OCI-LY7 (cell line): ENCODE measurements at places on chromosomes 7 and 10. TPM values are rescaled to one million over a fixed set of nuclear protein-coding genes. Genes with fewer than 3 reads are reported as not detected.
A peak's percentile ranks its signal among the peaks of the same experiment; 100 is the strongest.

DNA sequence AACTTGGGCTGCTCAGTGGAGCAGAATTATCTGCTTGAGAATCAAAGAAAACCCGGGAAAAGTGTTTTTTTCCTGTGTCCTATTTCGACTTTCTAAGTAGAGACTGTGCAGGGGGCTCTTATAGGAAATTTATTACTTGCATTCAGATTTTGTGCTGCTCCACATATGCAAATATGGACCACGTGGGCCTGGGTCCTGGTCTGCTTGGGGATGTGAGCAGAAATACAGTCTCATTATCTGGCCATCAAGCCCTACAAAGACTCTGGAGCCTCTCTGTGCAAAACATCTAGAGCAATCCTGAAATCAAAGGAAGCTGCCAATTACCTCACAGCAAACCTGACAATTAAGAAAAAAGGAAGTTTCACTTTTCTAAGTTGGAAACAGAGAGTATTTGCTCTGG, 216.9 kb downstream of the LRMDA start:
- no peak for DNase-seq

DNA sequence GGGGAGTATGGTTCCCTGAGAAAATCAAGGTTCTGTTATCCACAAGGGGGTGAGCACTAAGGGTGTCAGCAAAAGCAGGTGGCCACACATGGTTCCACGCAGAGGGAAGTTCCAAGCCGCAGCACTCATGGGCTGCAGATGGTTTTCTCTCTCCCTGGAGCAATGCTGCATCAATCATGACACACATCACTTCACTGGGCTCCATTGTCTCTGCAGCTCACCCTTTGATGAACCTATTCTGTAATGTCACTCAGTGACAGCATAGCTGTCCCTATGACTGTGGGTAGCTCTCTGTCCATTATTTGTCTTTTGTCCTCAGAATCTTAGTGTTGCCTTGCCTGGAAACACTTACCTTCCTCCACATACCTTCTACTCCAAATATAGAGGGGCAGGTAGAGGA, 34.8 kb downstream of the LRRC18 start:
- DNase-seq, result no peak

DNA sequence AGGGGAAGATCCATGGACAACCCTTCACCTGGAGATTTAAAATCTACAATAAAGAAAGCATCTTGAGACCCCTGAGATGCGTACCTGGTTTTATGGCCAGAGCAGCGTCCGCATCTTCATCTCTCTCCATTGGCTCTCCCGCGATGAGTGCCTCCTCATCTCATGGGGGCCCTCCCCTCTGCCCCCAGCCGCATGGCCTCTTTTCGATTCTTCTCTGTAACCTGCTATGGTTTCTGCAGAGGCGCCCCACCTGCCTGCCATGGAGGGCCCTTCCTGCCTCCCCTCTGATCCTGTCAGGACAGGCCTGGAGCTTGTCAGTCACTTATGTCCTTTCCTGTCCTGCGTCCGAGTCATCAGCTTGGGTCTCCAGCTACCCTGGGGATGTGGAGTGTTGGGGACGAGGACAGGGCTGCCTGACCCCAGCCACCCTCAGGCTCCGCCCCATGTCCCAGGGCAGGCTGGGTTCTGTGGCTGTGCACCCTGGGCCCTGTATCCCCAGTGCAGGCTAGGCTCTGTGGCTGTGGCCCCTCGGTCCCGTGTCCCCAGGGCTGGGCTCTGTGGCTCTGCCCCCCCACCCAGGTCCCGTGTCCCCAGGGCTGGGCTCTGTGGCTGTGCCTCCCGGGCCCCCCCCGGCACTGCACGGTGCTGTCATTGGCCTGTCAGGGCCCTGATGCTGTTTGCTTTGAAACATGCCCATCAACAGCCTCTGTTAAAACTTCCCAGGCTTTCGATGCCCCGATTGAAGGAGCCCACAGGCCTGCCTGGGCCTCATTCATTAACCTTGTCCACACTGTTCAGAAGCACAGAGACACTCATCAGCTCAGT, 99.8 kb downstream of the WDR37 start:
- no peak for DNase-seq

- no peak for DNase-seq
Observed at GRCh38 chr7:13047061-13047460, 359.6 kb downstream of the ARL4A start.

DNA sequence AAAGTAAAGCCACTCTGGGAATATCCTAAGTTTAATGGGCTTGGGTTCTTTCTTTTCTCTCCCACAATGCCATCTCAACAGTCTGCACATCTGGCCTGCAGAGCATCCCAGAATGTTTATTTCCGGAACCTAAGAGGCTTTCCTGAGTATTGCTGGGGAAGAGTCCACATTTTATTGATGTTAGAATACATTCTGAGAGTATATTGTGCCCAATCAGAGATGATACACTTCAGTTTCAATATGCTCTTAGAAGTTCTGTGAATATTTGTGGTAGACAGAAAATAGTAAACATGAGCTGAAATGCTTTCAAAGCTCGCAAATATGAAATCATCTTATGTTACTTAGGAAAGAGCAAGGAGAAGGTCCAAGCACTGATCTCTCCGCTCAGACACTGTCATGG, 200.6 kb downstream of the TWIST1 start:
- no peak for DNase-seq

GRCh38 chr7:116554911-116555310, 30.1 kb downstream of the CAV1 start:
- no peak for DNase-seq

DNA sequence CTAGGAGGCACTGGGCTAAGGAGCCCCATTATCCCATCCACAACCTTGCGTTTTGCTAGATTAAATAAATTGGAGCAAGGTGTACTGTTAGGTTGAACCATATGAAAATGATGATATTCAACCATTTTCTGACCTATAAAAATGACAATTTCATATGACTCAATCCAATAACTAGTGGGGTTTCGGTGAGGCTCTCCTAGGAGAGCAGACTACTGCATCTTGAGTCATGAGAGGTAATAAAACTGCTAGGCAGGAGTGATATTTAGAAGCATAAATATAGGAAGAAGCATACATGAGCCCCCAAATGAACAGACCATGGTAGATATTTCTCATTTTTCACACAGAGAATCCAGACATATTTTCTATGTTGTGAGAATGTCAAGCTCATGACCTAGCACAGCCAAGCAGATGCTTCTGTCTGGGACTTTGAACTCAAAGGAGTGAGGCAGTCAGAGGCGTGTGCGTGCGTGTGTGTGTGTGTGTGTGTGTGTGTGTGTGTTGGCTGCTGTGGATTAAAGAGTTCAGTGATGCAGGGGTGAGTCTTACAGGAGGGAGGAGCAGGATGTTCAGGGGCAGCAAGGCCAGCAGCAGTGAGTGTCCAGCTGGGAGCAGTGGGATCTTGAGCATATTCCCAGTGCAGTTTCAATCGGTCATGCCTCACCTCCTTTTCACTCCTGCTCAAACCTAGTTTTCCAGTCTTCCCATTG, 17.8 kb upstream of the WDR11 start:
- DNase-seq, result no peak

GRCh38 chr10:95531994-95532399, 29.2 kb downstream of the SORBS1 start:
- DNase-seq, result no peak

DNA sequence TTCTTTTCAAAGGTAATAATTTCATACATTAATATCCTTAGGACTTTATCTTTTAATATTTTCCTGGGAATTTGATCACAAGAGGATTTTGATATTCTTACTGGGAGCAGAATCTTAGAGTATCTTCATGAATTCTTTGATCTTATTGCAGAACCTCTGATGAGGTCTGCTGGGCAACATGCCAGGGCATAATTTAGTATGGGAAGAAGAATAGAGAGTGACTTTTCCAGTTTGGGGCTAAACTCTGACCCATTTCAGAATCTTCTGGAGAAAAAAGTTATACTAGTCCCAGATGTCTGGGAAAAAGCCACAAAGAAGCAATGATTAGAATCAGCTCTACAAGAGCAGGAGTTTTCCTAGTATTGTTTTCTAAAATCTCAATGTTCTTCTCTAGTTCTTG, 28.0 kb upstream of the RSU1 start:
- no peak for DNase-seq

- peak; percentile 67 for DNase-seq
Observed at GRCh38 chr10:73956476-73957359, 41.2 kb upstream of the VCL start.

- peak; percentile 18 for DNase-seq
Observed at GRCh38 chr10:96992721-96993120, 160.6 kb downstream of the LCOR start.

ZNF680 gene
- total RNA-seq, result 48.4 and 58.4 TPM in 2 replicates

- no peak for DNase-seq
Observed at GRCh38 chr7:98229441-98229840, 18.2 kb downstream of the BHLHA15 start.

CYP2W1 gene
- 1.3 and 1.5 TPM in 2 replicates for total RNA-seq

- no peak for DNase-seq
Observed at GRCh38 chr10:44382131-44382858, 2.6 kb downstream of the CXCL12 start.

PRTFDC1 gene
- not detected in 2 replicates for total RNA-seq

H2BK1 gene
- total RNA-seq, result not detected in 2 replicates

DNA sequence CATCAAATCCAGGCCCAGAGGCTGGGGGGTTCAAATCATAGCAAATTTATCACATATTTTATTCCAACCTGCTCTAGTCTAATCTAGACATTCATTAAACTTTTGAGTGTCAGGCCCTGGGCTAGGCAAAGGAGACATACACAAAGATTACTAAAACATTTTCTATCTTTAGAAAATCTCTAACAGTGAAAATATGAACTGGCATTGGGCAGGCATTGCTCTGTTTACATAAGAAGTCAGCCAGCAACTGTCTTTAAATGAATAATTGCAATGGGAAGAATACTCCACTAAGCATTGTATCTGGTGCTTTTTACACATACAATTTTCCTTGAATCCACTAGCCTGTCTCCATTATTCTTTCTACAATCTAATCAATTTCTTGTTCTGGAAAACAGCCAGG, 222.5 kb upstream of the LRRN3 start:
- no peak for DNase-seq

- no peak for DNase-seq
Observed at GRCh38 chr10:67819768-67820204, 18.2 kb downstream of the DNAJC12 start.

DNA sequence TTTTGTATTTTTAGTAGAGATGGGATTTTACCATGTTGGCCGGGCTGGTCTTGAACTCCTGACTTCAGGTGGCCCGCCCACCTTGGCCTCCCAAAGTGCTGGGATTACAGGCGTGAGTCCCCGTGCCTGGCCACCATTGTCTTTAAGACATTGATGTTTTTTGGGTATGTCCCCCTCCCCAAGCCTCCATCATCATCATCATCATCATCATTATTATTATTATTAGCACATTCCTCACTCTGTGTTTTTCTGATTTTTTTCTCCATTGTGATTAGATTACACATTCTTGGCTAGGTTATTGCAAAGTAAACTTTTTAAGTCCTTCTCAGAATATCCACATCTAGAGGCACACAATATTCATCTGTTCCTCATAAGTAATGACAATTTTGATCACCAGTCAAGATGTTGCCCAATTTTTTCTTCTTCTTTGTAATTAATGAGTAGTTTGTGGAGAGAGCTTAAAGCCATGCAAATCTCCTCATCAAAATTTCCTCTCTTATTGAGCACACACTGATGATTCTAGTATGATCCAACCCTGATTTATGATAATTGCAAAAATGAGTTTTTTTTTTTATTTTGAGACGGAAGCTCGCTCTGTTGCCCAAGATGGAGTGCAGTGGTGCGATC, 47.5 kb downstream of the EPC1 start:
- DNase-seq, result no peak

DNA sequence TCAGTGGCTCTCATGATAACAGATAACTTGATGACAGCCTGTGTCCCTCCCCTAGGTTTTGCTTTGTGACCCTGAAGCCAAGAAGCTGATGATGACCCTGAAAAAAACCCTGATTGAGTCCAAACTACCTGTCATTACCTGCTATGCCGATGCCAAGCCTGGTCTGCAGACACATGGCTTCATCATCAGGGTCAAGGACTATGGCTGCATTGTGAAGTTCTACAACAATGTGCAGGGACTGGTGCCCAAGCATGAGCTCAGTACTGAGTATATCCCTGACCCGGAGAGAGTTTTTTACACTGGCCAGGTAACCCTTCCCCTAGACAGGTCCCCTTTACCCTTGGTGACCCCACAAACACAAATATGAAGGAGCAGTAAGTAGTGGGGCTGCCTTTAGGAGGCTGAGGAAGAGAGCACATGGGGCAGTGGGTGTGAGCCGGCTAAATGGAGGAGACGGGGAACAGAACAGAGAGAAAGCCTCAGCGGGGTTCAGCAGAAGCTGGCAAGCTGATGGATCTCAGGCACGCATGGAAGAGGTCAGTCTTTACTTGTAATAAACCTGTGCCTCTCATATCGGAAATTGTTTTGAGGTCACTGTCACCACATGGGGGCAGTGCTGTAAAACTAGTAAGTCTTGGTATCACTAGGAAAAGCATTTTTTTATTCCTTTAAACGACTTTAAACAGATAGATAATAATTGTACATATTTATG, 20.2 kb downstream of the PDCD11 start:
- DNase-seq, result peak; percentile 79

SAP25 gene
- 12.7 and 14.0 TPM in 2 replicates for total RNA-seq

GRCh38 chr7:150357270-150357669, 11.4 kb upstream of the REPIN1 start:
- DNase-seq, result no peak

TMEM270 gene
- not detected in 2 replicates for total RNA-seq

PKD1L1 gene
- total RNA-seq, result 0.63 TPM in 2 replicates

- DNase-seq, result no peak
Observed at GRCh38 chr7:54814401-54814800, 55.4 kb upstream of the SEC61G start.

MOGAT3 gene
- not detected in 2 replicates for total RNA-seq

DNA sequence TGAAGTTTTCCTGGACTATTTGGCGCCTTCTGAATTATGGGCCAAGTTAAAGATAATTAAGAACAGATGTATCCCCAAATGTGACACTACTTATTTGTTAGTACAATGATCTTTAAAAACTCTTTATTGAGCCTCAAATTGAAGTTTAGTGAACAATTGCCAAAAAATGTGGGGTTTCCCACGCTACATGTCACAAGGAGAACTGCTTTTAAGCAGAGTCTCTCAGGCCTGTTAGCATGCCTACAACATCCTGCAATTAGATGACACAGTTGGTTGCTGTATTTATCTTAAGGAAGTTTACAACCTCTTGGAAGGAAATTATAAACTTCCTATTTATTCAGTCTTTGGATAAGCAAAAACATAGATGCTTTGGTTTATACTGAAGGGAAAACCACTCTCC, 733.0 kb downstream of the TNS3 start:
- no peak for DNase-seq

DNA sequence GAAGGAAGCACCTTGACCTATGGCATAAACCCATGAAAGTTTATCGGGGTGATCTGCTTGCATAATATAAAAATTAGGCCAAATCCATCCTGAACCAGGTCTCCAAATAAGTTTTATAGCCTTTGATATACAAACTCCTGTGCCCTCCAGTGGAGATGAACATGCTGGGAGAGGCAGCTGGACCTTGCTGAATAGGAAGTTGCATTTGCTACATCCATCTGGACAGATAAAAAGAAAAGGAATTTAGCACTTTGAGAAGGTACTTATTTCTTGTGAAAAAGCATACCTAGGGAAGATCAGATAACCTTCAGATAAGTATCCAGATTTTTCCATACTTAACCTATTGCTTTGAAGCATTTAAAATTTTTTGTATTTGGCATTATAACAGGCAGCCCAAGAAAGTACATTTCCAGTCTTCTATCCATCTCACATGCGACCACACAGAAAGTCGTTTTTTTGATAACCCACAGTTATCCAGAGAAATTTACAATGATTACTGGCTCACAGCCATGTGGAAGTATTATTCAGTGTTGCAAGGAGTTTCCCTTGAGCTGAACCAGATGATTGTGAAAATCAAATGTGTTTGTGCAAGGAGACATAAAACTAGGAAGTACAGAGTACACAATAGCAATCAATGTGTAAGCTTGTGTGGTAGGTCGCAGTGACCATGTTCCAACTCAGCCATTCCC, 124.4 kb upstream of the STK17A start:
- no peak for DNase-seq
